MG63 (cell line): ENCODE measurements at places on chromosomes 2 and 18. TPM values are rescaled to one million over a fixed set of nuclear protein-coding genes. Genes with fewer than 3 reads are reported as not detected.

The FAP gene
- total RNA-seq: 0.52 and 1.2 TPM in 2 replicates

DNA sequence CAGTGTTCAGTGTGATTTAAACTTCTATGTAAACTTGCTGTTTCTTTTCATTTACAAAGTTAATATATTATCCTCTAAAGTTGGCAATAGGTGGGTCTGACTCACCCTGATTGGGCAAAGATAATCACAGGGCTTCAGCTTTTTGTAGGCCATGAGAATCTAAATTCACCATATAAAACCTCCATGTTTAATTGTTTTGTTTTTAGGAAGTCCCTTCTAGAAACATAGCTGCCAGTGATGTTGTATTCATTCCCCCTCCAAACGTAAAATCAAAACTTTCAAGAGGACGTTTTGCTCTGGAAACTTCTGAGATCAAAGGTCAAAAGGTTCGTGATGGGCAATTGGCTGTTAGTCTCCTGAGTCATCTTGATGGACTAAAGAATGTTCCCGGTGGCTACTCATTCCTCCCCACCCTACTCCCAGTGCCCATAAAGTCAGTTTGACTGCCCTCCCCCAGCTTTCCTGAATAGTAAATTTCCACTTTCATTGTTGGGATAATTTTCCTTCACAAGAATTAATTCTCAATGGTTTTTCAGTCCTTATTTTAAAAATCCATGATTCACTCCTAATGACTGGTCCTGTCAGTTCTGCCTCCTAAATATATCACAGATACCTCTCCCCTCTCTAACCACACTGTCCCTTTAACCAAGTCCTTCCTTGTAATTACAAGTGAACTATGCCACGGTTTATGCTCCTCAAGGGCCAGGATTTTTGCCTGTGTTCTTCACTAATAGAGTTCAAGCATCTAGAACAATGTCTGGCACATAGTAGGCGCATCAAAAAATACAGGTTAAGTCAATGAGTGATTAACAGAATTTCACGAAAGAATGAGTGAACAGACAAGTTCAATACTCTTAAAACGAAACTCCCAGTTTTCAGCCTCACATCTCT lies 164.4 kb upstream of the VRK2 start:
- peak; percentile 71 for DNase-seq

The GKN2 gene
- not detected in 2 replicates for total RNA-seq

The PLGLB2 gene
- total RNA-seq: 7.0 TPM in 1 of 2 replicates, not detected in the other

GRCh38 chr2:202196727-202197126 lies 41.7 kb downstream of the SUMO1 start:
- no peak for DNase-seq

The SERPINB4 gene
- total RNA-seq: not detected in 2 replicates

DNA sequence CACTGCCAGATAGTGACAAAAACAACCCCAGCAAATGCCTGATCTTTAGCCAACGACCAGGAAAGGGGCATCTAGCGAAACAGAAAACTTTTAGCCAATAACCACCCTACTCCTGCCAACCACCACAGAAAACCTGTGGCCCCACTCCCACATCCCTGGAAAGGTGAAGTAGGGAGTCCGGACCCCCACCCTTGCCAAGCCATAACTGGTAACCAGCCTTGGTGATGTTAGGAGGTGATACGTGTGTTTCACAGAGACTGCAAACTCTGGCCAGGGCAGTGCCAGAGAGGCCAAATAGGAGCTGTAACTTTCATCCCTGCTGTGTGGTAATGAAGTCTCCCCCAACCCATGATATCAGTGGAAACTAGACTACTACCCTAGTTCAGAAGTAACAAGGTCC lies 27.6 kb downstream of the SCTR start:
- no peak for DNase-seq

DNA sequence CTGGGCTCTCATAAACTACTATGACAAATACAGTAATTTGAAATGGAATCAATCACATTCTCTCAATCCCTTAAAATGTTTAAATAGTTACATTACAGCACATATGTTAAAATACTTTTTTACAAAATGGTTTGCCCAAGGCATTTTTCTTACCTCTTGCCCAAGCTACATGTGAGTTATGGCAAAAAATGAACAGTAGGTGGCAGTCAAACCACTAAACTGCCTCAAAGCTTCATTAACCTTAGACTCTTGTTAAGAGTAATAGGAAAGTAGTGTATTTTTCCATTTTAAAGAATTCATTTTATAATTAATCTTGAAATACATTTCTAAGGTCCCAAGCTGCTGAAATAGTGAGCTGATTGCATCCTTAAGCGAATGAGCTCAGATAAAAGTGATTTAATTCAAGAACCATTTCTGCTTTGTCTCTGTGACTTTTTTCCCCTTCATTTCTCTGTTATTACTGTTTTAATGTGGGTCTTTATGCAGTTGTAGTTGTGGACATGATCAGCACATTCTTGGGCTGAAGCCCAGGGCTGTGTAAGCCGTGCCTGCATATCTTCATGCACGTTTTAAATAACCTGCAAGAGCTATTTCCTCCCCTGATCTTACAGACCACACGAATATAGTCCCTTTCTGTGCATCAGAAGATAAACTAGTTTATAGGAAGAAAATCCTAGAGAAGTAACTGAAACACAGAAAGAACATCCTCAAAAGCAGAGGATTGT lies 311.8 kb downstream of the LNPK start:
- DNase-seq: peak; percentile 4

- no peak for DNase-seq
Observed at GRCh38 chr2:83470928-83471327, 988.2 kb downstream of the SUCLG1 start.

The AQP12B gene
- not detected in 2 replicates for total RNA-seq

The CCL20 gene
- total RNA-seq: 1.5 TPM in 1 of 2 replicates, not detected in the other

The DYSF gene
- 1.1 and 1.4 TPM in 2 replicates for total RNA-seq

GRCh38 chr18:3319399-3319798 lies 57.5 kb downstream of the MYL12B start:
- DNase-seq: no peak
